ENCODE measurements at places on chromosomes 7 and 10. TPM values are rescaled to one million over a fixed set of nuclear protein-coding genes. Genes with fewer than 3 reads are reported as not detected.

- DNase-seq = no peak
Observed at GRCh38 chr7:132655131-132655727, 79.0 kb upstream of the PLXNA4 start.

The CRHR2 gene
- total RNA-seq = not detected

The TEX36 gene
- not detected for total RNA-seq

The FAM237B gene
- total RNA-seq = not detected

DNA sequence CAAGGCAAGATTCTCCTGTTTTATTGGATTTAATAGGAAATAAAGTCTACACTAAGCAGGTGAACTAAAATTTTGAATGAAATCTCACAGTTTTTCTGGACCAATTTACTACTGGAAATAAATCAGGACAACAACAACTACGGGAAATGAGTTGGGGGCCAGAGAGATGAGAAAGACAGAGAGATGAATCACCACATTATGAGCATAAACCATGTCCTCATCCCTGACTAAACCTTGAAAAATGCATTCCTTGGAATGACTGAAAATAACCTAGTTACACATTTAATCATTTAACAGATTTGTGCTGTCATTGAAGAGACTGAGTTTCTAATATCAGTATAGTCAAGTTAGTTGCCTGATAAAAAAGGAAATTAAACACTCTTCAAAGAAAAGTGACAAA is 608.4 kb upstream of the KCND2 start:
- DNase-seq = no peak

The APBB1IP gene
- 1.9 TPM for total RNA-seq

GRCh38 chr7:87128861-87129267 is 23.4 kb upstream of the DMTF1 start:
- DNase-seq = no peak

GRCh38 chr10:33566001-33566400 is 231.5 kb upstream of the NRP1 start:
- DNase-seq = no peak

DNA sequence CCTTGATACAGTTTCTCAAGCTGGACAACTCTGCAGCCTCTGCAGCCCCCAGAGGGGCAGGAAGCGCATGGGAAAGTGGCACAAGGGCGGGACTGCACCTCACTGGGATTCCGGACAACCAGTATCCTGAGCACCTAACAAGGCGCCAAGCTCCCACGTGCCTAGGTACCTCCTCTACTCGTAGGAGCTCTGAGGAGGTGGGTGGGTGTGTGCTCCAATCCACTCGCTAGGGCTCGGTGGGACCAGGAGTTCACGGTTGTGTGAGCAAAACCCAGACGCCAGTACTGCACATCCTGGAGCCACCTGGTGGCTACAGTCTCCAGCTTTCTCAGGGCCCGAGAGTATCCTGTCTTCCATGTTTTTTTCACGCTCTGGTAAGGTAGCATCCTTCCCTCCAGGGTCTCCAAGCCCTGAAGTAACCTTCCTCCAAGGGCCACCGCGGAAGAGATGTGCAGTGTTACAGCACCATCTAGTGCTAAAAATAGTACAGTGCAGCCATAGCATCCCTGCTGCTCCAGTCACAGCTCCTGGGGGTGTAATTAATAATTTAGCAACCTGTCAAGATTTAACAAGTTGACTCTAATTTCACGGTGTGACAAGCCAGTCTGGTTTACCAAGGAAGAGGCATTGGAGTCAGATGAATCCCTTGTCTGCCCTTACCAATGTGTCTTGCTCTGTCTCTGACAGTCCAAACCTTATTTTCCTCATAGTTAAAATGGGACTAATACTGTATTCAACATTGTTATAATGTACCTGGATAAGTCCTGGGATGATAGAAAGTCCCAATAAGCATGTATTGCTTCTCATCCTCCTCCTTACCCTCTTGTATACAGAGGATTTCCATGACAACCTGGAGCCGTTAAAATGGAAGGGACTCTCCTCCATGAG is 70.4 kb downstream of the HERPUD2 start:
- peak; percentile 68 for DNase-seq

The FEZF1 gene
- 0.22 TPM for total RNA-seq

DNA sequence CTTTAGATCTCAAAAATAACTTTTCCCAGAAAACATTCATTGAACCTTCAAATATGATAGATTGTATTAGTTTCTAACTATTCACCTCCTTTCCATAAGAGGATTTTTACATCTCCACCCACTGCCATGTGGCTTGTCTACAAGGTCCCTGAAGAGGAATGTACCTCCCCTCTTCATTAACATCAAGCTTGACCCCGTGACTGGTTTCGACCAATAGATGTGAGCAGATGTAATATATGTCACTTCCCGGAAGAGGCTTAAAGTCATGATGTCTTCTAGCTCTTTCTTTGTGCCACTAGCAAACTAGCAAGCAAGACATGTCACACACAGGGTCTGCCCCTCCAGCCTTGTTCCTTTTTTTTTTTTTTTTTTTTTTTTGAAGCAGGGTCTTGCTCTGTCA is 6.9 kb downstream of the BAZ1B start:
- no peak for DNase-seq

- no peak for DNase-seq
Observed at GRCh38 chr7:139360948-139361307, 1.2 kb downstream of the LUC7L2 start.

The EPHA1 gene
- total RNA-seq = 21.6 TPM

DNA sequence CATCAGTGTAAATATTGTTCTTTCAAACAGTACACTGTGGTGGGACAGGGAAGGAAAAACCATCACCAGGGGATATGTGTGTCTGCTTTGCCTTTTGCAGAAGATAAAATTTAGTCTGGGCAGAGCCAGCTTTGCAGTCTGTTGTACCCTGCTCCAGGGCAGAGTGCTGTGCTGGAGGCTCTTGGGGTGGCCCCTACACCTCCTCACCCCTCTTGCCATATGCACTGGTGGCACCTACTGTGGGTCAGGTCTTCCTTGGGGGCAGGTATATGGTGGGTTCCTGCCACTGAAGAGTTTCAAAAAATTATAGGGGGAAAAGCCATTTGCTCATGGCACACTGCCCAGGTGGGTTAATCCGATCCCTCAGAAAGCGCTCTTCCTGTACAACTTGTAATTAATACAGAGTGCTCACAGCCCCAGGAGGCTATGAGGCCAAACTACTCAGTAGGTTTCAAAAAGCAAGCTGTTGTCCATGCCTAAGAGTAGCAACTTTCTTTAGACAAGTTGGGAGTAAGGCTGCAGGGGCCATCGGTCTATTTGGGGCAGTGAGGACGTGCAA is 112.7 kb upstream of the BMPER start:
- no peak for DNase-seq

DNA sequence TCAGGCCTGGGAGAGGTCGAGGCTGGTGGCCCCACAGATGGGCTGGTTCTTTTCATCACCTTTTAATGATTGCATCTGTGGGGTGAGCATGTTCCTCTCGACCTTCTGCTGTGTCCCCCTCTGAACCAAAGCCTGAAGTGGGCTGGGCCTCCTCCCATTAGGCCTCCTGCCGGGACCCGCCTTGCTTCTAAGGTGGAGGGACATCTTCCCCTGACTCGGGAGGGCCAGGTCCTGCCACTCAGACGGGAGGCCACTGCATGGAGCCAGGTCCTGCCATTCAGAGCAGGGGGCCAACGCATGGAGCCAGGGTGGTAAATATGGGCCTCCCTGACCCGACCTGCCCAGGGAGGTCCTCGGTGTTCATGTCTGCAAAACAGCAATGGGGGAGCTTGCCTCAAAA is 188.4 kb downstream of the EBF3 start:
- DNase-seq = no peak

GRCh38 chr7:24024276-24025068 is 259.5 kb upstream of the NPY start:
- no peak for DNase-seq

The OR2F2 gene
- total RNA-seq = not detected

DNA sequence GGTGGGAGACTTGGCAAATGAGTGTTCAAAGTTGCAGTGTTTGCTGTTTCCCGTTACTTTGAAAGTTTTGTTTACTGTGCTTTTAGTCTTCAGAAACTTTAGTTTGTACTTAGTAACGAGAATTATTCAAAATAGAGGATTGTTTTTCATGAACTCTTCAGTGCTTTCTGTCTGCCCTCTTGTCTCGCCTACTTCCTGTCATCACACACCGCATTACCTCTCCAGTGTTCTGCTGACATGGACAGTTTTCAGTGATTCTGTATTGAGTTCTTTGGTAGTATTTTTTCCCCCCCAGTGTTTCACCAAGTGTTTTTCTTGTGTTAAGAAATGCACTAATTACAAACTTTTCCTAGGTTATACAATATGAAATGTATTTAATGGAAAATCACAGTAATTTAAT is 207.0 kb downstream of the MLLT10 start:
- no peak for DNase-seq

The TMEM270 gene
- 0.59 TPM for total RNA-seq

The FBXO24 gene
- total RNA-seq = 0.29 TPM

DNA sequence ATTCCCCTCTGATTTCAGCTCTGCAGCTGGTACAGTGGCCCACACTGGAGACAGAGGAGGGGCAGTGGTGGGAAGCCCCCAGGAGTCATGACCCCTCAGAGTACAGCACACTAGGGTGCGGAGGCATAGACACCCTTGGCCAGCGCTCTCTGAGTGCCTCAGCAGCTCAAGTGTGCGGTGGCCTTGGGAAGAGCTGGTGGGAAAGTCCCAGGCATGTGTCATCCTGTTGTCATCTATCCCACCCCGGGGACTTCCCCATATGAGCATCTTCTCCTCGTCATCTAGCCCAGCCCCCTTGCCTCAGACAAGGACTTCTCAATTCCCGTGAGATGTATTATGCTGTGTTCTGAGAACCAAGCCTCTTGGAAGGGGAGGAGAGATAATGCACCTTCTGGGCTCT is 15.6 kb upstream of the PPIF start:
- DNase-seq = no peak

The GNAT3 gene
- not detected for total RNA-seq

The STEAP1B gene
- total RNA-seq = 2.6 TPM

- no peak for DNase-seq
Observed at GRCh38 chr7:117667456-117667855, 187.6 kb downstream of the CFTR start.
